Heart left ventricle (tissue), 16 donors: ENCODE measurements at places on chromosomes 6 and 20. TPM values are rescaled to one million over a fixed set of nuclear protein-coding genes. Genes with fewer than 3 reads are reported as not detected.

GRCh38 chr6:113004470-113005270 lies 657.5 kb downstream of the RFPL4B start:
- DNase-seq: no peak
- no peaks in the 10 kb centered on the region for H3K4me1 ChIP-seq
- no peaks in the 10 kb centered on the region for H3K36me3 ChIP-seq
- no peak overlapping the region for H3K27ac ChIP-seq

The OOEP gene
- total RNA-seq: not detected

DNA sequence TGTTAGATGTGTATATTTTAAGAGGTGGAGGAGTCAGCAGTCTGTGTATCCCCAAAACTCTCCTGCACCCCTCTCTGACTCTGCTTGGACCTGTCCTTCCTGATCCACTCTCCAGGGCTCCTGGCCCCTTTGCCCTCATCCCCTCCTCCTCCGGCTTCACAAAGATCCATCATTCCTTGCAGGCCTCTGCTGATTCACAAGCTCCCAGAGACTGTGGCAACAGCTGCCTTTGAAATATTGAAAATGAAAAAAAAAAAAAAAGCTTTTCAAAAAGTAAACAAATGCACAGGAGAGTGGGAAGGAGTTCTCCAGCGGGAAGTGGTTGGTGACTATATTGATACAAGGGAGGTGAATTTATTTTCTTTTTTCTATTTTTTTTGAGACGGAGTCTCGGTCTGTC lies 330.2 kb upstream of the SULF2 start:
- no peaks in the 10 kb centered on the region for H3K4me1 ChIP-seq
- H3K27me3 ChIP-seq: no peaks in the 10 kb centered on the region
- no peak overlapping the region for H3K4me3 ChIP-seq
- H3K27ac ChIP-seq: no peak overlapping the region

The BPIFB1 gene
- not detected for total RNA-seq

- no peaks in the 10 kb centered on the region for H3K27me3 ChIP-seq
- no peak for DNase-seq
- H3K4me3 ChIP-seq: no peak overlapping the region
- H3K36me3 ChIP-seq: no peaks in the 10 kb centered on the region
- H3K27ac ChIP-seq: no peak overlapping the region
Measured at GRCh38 chr6:116444575-116444974, 16.6 kb upstream of the CALHM6 start.

DNA sequence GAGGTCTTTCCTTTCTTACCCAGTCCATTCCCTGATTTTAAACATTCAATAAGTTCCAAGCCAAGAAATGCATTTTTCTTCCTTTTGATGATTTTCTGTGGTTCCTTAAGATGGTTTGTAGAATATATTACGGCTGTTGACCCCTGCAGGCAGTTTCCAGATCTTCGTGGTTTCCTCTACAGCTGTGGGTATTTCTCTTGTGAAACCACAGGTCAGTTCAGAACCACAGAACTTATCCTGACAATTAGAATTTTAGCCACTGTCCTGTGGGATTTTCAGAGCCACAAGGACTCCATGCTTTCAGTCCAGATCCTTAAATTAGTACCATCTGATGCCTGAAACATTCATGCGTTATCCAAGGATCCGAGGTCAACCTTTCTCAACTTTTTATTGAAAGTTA lies 29.7 kb upstream of the EXOC2 start:
- DNase-seq: no peak
- H3K27ac ChIP-seq: no peak overlapping the region
- H3K27me3 ChIP-seq: no peaks in the 10 kb centered on the region
- no peaks in the 10 kb centered on the region for H3K4me1 ChIP-seq
- no peaks in the 10 kb centered on the region for H3K36me3 ChIP-seq

The NKX2-4 gene
- total RNA-seq: not detected

DNA sequence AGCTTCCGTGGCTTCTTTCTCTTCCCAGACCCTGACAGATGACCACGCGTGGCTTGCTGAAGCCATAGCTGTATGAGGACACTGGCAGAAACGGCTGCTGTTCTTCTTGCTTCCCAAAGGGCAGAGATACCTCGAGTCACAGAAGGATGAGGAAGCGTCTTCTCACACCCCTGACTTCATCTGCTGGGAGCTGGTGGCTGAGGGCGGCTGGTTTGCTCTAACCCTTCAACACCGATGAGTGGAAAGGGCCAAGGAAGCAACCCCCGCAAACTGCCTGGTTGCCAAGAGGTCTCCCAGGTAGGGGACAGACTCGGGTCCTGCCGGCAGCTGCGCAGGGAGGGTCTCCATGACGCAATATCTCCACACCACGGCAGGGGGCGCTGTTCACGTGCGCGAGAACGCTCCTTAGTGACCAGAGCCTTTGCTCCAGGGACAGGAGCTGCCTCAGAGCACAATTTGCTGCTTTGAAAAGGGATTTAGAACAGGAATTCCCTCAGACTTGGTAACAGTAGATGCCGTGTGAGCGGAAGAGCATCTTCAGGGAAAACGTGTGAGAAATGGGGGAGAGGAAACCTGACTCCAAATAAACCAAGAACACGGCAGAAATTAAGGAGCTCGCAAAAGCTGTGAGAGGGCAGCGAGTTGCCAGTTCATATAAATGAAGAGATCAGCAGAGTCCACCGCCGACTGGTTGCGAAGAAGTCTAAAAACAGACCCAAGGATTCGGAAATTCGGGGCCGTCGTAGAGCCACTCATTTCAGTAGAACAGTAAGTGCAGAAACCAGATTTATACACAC lies 80.2 kb downstream of the ERMARD start:
- peaks cover 18% of the 10 kb centered on the region for H3K27me3 ChIP-seq
- no peak overlapping the region for H3K27ac ChIP-seq
- H3K4me3 ChIP-seq: no peak overlapping the region
- peaks cover 4% of the 10 kb centered on the region for H3K4me1 ChIP-seq
- peak; percentile 75 for DNase-seq
- H3K36me3 ChIP-seq: no peaks in the 10 kb centered on the region

GRCh38 chr6:152575161-152575560 lies 62.0 kb downstream of the SYNE1 start:
- no peaks in the 10 kb centered on the region for H3K36me3 ChIP-seq
- H3K4me3 ChIP-seq: no peak overlapping the region
- H3K27ac ChIP-seq: no peak overlapping the region

GRCh38 chr6:10221178-10221577 lies 193.7 kb downstream of the TFAP2A start:
- H3K27ac ChIP-seq: no peak overlapping the region
- no peak for DNase-seq
- no peaks in the 10 kb centered on the region for H3K36me3 ChIP-seq
- no peaks in the 10 kb centered on the region for H3K27me3 ChIP-seq

DNA sequence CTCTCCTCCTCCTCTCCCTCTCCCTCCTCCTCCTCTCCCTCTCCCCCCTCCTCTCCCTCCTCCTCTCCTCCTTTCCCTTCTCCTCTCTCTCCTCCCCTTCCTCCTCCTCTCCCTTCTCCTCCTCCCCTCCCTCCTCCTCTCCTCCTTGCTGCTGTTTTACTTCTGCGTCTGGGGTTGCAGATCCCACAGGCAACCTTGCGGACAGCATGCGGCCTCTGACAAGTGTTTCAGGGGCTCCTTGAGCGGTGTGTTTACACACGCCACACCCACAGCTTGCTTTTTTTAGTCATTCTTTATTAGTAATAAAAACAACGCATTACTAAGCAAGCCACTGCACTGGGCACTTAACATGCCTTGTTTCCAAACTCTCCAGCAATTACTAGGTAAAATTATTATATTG lies 81.9 kb downstream of the TFAP2C start:
- H3K36me3 ChIP-seq: no peaks in the 10 kb centered on the region
- H3K27ac ChIP-seq: no peak overlapping the region
- no peaks in the 10 kb centered on the region for H3K4me1 ChIP-seq
- DNase-seq: no peak

The TGM2 gene
- total RNA-seq: 1,146 TPM

The ID1 gene
- total RNA-seq: 90.5 TPM

- H3K4me3 ChIP-seq: no peak overlapping the region
- DNase-seq: no peak
- no peaks in the 10 kb centered on the region for H3K27me3 ChIP-seq
- H3K36me3 ChIP-seq: peaks cover 82% of the 10 kb centered on the region
Measured at GRCh38 chr20:49282584-49283171, 4.8 kb upstream of the ZNFX1 start.

The POM121L2 gene
- not detected for total RNA-seq

DNA sequence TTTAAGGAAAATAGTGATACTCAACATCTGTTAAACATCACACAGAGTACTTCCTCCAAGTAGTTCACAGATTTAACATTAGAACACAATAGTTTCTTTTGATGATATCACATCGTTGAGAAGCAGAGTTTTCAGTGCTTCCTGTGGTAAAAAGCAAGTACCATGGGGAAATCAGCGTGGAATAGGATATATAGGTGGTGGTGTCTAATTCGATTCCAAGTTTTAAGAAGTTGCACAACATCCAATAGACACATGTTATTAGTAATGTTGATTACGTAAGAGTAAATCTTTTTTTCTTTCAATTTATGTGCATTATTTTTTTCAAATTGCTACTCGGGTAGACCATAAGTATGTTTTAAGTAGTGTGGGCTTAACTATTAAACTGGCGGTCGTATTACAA lies 360.7 kb downstream of the NKAIN2 start:
- H3K27ac ChIP-seq: no peak overlapping the region
- no peak overlapping the region for H3K4me3 ChIP-seq
- no peak for DNase-seq
- no peaks in the 10 kb centered on the region for H3K4me1 ChIP-seq
- no peaks in the 10 kb centered on the region for H3K27me3 ChIP-seq
- no peaks in the 10 kb centered on the region for H3K36me3 ChIP-seq

- DNase-seq: no peak
- no peaks in the 10 kb centered on the region for H3K27me3 ChIP-seq
- H3K4me3 ChIP-seq: no peak overlapping the region
- no peaks in the 10 kb centered on the region for H3K36me3 ChIP-seq
- H3K27ac ChIP-seq: peak overlapping the region; percentile 19
Measured at GRCh38 chr6:3801960-3802359, 47.2 kb upstream of the FAM50B start.

The MUC21 gene
- total RNA-seq: not detected

The PIM1 gene
- 16.6 TPM for total RNA-seq

- H3K4me1 ChIP-seq: no peaks in the 10 kb centered on the region
- H3K27ac ChIP-seq: no peak overlapping the region
- DNase-seq: no peak
- H3K27me3 ChIP-seq: no peaks in the 10 kb centered on the region
- H3K36me3 ChIP-seq: no peaks in the 10 kb centered on the region
Measured at GRCh38 chr20:7938058-7938457, 2.2 kb downstream of the HAO1 start.

The GGT7 gene
- total RNA-seq: 18.1 TPM
